Dermis lymphatic vessel endothelial cell (primary cell): ENCODE measurements at places on chromosomes 16 and 17. TPM values are rescaled to one million over a fixed set of nuclear protein-coding genes. Genes with fewer than 3 reads are reported as not detected.

Gene MPV17L
- total RNA-seq = 0.09 and 0.22 TPM in 2 replicates

Gene CDT1
- total RNA-seq = 0.77 and 0.98 TPM in 2 replicates

Gene PDIA2
- total RNA-seq = 0.09 and 0.11 TPM in 2 replicates

Gene SGCA
- total RNA-seq = not detected in 2 replicates

Gene NOG
- total RNA-seq = 1.3 and 2.1 TPM in 2 replicates

Gene SPATA32
- total RNA-seq = under 0.01 TPM in 1 of 2 replicates, not detected in the other

Gene IL21R
- total RNA-seq = 0.09 and 0.22 TPM in 2 replicates
